ENCODE measurements at places on chromosomes 2 and 18. TPM values are rescaled to one million over a fixed set of nuclear protein-coding genes. Genes with fewer than 3 reads are reported as not detected.

The TMEM247 gene
- total RNA-seq = not detected

GRCh38 chr2:44296653-44297052 lies 21.4 kb downstream of the SLC3A1 start:
- DNase-seq = no peak

- DNase-seq = no peak
These were observed 195.5 kb downstream of the BCL11A start for GRCh38 chr2:60357996-60358395.

- DNase-seq = no peak
These were observed 467.4 kb upstream of the CDH20 start for GRCh38 chr18:60865801-60866200.

DNA sequence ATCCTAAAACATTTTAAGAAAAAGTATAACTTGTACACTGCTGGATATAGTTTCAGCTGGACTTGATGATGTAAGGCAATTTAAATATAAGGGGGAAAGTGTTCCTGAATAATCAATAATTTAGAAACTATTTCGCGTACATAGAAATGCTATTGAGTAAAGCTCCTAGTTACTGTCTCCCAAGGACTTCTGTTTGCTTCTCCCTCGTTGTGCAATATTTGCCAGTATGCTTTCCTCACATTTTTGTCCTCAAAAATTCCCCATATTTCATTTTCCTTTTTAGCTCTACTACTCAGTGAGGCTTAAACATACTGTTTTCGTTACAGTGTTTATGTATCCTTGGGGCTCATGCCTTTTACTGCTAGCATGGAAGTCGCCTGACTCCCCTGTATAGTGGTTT lies 36.9 kb downstream of the ATP9B start:
- DNase-seq = no peak
